Smooth muscle cell of bladder (primary cell): ENCODE measurements at places on chromosomes 7 and 10. TPM values are rescaled to one million over a fixed set of nuclear protein-coding genes. Genes with fewer than 3 reads are reported as not detected.

GIMAP7 gene
- 0.09 TPM in 1 of 2 replicates, not detected in the other for total RNA-seq

NIPSNAP2 gene
- 30.0 and 34.0 TPM in 2 replicates for total RNA-seq

CDH23 gene
- total RNA-seq: 0.14 and 0.18 TPM in 2 replicates

IGF2BP3 gene
- 8.4 and 12.8 TPM in 2 replicates for total RNA-seq

EN2 gene
- total RNA-seq: under 0.01 TPM in 1 of 2 replicates, not detected in the other

COL26A1 gene
- not detected in 2 replicates for total RNA-seq

OR9A2 gene
- not detected in 2 replicates for total RNA-seq

CHAT gene
- total RNA-seq: not detected in 2 replicates

CLCN1 gene
- total RNA-seq: 0.09 and 0.14 TPM in 2 replicates

FANK1 gene
- 10.0 and 11.5 TPM in 2 replicates for total RNA-seq
